Urothelium cell line (cell line): ENCODE measurements at places on chromosomes 4 and X.

DNA sequence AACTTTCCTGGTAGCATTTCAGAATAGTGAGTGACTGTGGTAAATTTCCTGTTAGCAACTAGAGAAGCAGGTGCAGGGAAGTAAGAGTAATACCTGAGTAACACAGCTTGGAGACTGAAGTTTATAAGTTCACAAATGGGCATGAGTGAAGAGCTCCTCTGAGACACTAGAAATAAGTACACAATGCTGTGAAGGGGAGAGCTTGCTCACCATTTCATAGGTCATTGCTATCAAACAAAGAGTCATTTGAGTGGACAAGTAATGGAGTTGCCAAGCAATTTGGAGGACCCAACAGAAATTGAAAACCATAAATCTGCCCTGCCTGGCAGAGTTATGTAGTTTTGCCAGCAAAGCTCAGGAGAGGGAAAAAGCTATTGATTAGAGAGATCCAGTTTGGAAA lies 523.6 kb downstream of the TRAM1L1 start:
- DNase-seq: no peak

DNA sequence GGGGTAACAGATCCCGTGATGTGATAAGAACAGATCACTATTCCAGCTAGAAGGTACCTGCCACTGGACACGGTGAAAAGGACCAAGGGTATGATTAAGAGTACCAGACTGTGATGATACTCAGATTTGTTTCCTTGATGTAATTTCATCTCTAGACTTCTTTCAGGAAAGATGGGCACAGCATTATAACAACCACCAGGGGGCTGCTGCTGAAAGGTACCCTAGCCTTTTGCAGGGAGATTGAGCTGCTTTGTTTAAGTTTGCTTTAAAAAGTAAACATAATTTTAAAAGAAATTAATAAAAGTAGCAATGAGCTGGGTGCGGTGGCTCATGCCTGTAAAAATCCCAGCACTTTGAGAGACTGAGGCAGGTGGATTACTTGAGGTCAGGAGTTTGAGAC lies 145.4 kb downstream of the EMCN start:
- DNase-seq: peak; percentile 8

DNA sequence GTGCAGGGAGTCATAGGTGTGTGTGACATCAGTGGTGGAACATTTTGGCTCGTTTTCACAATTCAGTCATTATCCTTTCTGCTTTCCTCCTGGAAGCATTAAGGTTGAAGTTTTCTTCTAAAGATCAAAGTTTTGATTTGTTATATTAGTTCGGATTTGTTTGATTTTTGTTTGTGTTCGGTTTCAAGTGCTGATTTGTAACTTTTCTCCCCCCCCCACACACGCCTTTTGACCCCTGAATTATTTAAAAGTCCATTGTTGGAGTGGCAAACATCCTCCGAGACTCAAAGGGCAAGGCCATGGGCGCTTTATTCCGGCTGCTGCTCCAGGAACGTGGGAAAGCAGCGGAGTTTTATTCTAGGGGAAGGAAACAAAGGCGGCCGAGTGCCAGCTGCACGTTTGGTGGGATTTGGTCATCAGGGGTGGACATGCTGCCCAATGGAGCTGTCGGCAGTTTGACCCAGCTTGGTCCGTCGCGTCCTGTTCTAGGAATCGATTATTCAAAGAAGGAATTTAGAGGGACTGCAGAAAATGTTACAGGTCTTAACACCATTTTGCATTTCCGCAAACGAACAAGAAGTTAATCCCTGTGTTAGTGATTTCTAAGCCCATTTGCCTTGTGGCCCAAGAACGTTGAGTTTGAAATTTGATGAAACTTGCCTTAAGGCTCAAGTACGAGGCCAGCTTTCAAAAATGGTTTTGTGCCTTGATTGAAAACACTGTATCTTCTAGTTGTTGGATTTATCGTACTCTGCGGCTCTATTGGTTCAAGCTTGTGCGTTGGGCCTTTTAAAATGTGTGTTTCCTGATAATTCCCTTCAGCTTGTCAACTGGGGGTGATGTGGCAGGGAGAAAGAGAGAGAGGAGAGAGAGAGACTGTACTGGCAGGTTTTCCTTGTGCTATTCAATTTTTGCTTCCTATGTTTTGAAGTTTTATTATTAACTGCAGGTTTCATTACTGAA lies 565 bp upstream of the ZNF41 start:
- DNase-seq: peak; percentile 14

- DNase-seq: no peak
These were observed 73.2 kb upstream of the EFNB1 start for GRCh38 chrX:68755616-68756125.

DNA sequence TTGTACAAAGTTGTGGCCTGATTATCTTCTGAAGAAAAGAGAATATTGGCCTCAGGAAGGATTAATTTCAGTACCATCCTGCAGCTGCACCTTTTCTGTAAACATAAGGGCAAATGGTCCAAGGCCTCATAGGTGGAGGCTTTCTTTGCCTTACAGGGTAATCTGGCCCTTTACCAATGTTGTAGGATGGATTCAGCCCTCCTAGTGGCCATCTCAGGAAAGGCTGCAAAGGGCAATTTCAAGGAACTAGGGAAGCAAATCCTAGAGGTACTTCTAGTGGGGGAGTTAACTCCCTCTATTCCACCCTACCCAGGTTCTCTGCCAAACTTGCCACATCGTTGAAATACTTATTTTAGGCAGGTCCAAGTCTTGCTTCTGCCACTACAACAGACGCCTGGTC lies 57.6 kb downstream of the UGT2B11 start:
- DNase-seq: no peak

GRCh38 chrX:106300239-106300638 lies 132.1 kb downstream of the PWWP3B start:
- DNase-seq: peak; percentile 22

DNA sequence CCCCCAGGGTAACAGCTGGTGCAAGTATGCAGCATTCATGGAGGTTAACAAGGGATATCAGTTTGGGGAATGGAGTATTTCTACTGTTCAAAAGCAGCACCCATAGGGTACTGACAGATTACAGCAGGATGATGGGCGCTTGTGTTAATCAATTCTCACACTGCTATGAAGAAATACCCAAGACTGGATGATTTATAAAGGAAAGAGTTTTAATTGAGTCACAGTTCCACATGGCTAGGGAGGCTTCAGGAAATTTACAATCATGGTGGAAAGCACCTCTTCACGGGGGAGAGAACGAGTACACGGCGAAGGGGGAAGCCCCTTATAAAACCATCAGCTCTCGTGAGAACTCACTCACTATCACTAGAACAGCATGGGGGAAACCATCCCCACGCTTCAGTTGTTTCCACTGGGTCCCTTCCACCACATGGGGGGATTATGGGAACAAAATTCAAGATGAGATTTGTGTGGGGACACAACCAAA lies 64.1 kb downstream of the TNIP2 start:
- DNase-seq: no peak

DNA sequence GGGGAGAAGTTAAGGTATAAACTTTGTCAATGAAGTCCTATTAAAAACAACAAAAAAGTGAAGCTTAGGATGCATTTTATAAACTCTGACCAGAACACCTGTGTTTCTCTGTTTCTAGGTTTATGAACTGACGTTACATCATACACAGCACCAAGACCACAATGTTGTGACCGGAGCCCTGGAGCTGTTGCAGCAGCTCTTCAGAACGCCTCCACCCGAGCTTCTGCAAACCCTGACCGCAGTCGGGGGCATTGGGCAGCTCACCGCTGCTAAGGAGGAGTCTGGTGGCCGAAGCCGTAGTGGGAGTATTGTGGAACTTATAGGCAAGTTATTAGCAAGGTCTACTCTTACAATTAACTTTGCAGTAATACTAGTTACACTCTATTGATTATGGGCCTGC lies 46.6 kb downstream of the HTT start:
- no peak for DNase-seq

DNA sequence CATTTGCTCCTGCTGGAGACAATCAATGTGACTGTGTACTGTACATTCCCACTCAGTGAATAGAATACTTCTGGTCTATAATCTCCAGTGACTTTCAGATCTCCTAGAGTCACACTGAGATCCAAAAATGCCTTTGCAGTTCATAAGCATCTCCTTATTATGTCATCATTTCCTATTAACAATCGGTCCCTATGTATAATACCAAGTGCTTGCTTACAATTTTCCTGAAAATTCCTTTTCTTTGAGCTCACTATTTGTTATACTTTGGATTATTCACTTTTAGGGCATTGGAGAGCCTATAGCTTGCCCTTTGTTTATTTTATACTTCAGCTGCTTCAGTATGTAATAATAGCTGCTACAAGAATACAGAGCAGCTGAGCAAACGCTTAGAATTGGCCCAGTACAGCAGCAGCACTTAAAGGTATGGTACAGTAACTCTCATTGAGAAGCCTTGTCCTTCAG lies 313.0 kb downstream of the DCTD start:
- no peak for DNase-seq

DNA sequence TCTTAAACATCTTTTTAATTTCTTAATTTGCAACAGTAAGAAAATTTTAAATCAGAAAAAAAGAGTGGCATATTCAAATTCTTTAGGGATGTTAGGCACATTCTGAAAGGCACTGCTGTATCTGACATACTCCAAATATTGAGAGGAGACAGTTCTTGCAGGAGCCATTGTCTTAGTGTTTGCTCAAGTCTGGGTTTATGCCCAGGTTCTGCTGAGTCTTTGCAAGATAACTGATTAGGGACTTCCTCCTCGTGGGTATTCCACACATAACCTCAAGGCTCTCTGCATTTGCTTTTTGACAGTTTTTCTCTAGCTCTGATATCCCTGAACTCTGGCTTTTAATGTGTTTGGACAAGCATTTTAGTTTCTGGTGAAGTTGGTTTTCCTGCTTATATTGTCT lies 52.6 kb downstream of the RPS3A start:
- DNase-seq: no peak

- DNase-seq: no peak
These were observed 79.3 kb upstream of the DYNLT3 start for GRCh38 chrX:37926700-37927099.

DNA sequence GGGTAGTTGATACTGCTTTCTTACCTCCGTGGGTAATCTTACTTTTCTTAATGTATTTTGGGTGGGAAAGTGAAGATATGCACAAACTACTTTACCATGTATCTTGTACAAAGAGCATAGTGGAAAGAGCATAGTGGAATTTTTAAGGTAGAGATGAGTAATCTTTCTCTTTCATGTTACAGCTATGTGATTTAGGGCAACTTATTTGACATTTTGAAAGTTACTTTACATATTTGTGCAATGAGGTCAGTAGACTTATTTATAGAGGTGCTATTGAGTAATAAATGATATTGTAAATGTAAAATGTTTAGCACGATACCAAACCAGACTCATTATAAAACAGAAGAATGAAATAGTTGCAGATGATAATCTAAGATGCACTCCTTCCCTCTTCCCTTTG lies 351.2 kb downstream of the TRAM1L1 start:
- DNase-seq: no peak

GRCh38 chrX:142742581-142742980 lies 283.1 kb upstream of the SPANXN4 start:
- DNase-seq: no peak

- no peak for DNase-seq
These were observed 89.3 kb downstream of the TSPAN5 start for GRCh38 chr4:98568941-98569663.

- no peak for DNase-seq
These were observed 81.9 kb upstream of the HPGD start for GRCh38 chr4:174604198-174604597.

- DNase-seq: no peak
These were observed 124.2 kb downstream of the CAMK2D start for GRCh38 chr4:113637363-113637762.

DNA sequence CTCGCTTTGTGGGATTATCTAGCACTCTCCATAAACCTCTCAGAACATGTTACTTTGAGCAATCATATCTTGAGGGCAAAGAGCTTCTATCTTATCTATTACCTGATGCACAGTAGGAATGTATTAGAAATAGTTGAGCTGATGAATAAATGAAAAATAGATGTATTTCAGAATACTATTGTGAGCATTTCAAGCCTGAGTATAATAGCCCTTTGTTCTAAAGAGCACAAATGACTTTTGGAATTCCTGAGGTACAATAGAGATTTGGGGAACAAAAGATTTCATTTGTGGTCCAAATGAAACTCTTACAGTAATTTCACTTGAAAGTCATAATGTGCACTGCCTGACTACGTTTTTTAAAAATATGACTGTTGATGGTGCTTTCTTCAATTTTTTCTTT lies 159.5 kb downstream of the UGT8 start:
- DNase-seq: no peak

DNA sequence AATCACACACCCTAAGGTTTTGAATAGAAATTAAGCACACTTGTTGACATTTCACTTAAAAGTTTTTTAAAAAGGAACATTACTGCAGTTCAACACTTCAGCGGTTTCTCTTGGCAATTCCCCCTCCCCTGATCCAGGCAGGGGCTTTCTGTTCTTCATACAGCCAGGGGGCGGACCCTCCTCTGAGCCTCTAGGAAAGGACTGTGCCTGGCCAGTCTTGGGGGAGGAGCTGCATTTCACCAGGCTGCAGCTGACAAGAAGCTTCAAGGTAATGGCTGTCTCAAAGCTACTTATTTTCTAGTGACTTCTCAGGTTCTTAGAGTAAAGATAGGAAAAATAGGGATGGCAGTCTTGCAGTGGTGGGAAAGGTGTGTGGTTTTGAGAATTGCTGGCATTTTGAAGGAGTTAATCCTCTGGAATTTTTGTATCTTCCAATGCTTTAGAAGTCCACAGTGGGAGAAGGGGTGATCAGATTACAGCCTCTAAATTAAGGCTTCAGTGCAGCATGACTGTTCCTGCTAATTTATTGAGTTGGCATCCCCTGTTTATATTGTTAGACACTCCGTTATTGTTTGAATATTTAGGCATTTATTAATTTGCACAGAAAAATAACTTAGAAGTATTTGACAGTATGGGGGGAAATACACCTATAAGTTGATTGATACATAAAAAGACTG lies 33.5 kb downstream of the PWWP3B start:
- DNase-seq: no peak

DNA sequence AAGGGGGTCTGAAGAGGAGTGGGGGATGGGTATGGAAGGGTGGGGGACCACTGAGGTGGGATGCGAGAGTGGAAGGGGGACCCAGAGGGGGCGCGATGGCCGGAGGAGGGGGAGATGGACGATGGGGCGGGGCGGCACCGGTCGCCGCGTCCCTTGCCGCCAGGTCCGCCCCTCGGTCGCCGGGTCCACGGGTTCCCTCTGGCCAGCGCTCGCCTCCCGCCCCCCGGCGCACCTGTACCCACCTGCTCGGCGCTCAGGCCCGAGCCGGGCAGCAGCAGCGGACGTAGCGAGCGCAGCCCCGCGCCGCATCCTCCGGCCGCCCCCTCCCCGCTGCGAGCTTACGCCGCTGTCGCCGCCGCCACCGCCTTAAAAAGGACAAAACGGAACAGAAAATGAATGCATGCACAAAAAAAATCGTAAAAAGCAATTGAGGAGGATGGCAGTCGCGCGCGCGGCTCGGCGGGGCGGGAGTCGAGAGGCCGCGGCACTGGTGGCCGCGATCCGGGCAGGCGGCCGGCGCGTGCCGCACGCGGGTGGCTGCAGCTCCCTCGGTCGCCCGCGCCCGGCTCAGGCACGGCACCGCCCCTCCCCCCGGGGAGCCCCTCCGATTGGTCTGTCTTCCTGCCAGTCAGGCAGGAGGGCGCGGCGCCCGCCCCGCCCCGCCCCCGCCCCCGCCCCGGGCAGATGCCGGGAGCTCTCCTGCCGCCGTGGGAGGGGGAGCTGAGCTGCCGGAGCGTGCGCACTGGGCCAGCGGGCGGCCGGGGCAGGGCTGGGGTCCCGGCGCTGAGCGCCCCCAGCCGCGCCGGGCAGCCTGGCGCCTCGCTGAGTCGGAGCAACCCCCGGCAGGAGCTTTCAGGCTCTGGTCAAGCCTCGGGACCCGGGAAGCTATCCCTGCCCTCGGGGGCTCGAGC lies at the start of gene JAKMIP1:
JAKMIP1 (minus strand) TSS at position 539 of the 911 bp plus-strand sequence. CDS start 87,699 bp downstream, outside the sequence.
- DNase-seq: peak; percentile 93

GRCh38 chr4:119480331-119480730 lies 148.3 kb downstream of the PDE5A start:
- DNase-seq: no peak

GRCh38 chr4:8921465-8921864 lies 49.8 kb upstream of the HMX1 start:
- DNase-seq: no peak
